ENCODE measurements at places on chromosomes 7 and 10.

DNA sequence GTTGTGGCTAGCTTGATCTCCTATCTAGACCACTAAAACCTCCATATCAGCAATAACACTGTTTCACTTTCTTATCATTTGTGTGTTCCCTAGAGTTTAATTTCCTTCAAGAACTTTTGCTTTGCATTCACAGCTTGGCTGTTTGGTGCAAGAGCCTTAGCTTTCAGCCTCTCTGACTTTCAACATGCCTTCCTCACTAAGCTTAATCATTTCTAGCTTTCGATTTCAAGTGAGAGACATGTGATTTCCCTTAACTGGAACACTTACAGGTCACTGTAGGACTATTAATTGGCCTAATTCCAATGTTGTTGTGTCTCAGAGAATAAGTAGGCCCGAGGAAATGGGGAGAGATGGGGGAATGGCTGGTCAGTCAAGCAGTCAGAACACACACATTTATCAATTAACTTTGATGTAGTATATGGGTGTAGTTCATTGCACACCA is 10.6 kb upstream of the BPGM start:
- DNase-seq, result no peak

GRCh38 chr10:73648975-73649829 is 6.6 kb downstream of the SYNPO2L start:
- no peak for DNase-seq

DNA sequence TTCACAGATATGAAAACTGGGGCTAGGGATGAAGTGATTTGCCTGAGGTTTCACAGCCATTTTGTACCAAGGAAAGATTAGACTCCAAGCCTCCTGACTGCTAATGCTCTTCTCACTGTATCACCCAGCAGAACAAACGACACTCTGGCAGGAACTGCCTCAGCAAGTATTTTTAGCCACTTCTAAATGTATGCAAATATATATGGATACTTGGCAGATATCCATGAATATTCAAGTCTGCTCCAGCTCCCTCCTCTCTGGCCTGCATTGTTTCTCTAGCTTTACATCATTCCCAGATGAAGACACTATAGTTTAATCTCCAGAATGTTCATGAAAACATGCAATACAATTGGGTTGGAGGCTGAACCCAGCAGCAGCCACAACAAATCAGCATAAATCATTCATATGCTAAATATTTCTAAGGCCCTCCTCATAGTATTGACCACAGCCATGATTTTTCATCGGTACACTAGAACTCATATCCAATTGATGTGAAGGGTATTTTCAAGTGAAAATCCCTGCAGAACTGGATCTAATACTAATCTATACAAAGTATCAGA is 65.5 kb downstream of the HPSE2 start:
- no peak for DNase-seq

GRCh38 chr10:104416-104815 is 30.8 kb upstream of the ZMYND11 start:
- no peak for DNase-seq

GRCh38 chr10:58851606-58852005 is 324.8 kb upstream of the PHYHIPL start:
- no peak for DNase-seq

DNA sequence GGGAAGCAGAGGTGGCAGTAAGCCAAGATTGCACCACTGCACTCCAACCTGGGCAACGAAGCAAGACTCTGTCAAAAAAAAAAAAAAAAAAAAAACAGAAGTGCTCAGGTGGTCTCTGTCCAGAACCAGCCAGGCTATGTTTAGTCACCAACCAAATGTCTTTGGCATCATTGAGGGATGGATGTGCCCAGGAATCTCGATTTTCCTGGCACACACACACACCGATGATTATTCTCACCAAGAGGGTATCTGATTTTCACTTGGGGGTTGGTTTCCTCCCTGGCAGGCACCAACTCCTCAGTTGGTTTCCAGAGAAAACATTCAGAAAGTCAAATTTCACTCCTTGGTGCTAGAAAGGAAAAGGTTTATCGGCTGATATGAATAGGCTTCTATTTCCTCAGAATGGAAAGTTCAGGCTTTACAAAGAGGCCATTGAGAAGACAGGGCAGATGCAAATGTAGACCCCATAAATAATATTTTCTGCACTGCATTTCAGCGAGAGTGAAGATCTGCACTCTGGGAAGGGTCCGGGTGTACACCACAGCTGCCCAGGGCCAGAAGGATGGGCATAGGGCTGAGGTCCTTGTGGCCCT is 154.8 kb downstream of the TNS3 start:
- no peak for DNase-seq

DNA sequence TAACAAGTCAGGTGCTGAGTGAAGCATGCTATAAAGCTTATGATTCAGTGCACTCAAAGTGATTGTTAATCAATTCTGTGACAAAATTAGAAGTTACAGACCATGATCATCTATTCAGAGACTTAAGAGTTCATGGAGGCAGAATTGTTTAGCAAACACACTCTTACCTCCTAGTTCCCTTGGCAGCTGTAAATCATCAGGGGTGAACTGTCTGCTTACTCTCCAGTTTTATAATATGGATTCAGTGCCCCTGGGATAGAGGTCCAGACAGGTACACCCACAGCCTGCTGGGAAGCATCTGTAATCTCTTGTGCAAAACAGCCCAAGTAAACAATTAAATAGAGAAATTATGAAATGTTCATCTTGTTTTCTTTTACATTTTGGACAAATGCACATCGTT is 835.0 kb upstream of the COBL start:
- no peak for DNase-seq

DNA sequence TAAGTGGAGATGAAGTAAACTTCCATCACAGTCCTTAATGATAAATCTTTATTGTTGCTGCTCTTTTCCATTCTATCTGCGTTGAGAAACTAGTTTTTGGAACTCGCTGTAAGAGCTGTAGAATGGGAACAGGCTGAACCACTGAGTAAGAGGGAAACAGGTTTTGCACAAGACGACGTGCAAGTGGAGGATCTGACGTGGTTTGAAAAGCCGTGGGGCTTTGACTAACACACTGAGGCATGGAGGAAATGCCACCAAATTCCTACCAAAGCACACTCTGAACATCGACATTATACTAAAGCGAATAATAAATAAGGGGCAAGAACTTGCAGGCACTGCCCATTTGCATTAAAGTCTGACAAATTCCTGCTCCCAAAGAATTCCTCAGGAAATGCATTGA is 160.6 kb downstream of the KLF6 start:
- no peak for DNase-seq

DNA sequence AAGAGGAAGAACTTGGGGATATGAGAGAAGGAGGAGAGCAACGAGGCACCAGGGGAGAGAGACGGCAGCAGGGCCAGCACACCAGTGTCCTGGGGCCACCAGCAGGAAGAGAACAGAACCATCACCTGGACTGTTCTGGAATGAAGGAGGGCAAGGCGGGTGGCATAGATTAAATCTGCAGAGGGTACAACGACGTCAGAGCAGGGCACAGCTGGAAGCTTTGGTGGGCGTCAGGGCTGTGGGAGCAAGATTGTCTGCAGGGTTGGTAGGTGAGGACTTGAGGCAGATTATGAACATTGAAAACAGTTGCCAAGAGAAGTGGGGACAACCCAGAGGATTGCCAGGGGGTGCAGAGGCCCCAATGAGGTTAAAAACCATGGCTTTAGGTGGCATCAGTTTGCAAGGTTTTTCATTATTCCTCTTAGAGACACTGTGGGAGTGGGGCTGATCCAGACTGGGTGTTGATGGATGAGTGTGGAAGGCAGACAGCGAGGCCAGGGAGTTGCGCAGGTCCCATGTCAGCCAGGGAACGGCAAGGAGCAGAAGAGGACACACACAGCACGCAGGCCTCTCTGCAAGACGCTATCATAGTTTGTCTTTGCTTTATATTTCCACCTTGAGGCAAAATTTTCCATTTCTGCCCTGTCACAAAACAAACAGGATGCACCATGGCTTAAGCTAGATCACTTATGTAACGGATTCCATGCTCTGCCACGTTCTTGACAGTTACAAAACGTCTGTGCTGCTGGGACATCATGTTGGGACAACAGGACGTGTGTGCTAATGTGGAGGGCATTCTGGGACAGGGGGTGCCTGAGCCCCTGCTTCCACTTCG is 52.5 kb upstream of the LEP start:
- DNase-seq, result no peak

- no peak for DNase-seq
These were observed 282.7 kb downstream of the HTR7 start for GRCh38 chr10:90575125-90575524.

DNA sequence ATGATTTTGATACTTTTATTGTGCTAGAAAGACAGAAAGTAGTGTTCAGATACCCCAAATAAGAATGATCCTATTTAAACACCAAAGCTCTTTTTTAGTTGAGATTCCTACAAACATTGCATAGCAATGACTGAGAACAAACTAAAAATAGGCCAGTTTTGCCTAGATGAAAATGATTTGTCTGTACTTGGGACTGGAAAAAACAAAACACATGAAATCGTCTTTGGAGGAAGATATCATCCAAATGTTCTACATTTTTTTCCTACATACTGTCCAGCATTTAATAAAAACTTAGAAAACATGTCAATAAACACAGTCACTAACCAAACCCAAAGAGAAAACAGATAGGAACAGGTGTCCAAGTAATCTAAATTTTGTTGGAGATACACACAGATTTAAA is 111.6 kb upstream of the MEOX2 start:
- DNase-seq, result no peak

DNA sequence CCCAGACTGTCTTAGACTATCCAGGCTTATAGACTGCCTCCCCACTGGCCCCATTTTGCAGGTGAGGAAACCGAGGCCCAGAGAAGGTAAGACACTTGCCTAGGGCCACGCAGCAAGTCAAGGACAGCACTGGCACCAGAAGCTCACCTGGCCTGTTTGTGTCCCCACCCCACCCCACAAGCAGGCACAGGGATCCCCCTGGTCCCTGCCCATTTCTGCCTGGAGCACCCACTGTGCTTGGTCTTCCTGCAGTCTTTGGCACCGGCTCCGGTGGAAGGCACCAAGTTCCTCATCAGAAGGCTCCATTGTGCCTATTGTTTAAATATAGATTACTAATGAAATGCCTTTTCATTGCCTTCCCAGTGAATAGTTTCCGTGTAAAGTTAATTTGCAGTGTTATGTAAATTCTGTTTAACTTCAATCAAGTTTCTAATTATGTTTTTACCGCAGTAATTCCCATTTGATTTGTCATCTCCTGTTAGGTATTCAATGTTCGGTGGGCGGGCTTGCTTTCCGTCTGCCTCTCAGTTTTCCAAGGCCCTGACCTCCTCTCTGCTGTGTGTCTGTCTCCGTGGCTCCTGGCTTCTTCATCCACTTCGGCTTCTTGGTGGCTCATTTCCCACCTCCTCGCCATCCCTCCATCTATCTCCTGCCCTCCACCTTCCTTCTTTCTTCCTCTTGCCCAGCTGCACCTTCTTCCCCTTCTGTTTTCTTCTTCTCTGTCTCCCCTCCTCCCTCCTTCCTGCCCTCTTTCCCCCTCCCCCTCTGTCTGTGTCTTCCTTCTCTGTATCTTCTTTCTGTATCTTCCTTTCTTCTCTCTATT is 75.8 kb downstream of the ZMIZ1 start:
- DNase-seq, result no peak

- DNase-seq, result no peak
These were observed 8.0 kb downstream of the CALHM3 start for GRCh38 chr10:103470761-103471653.

- peak; percentile 43 for DNase-seq
These were observed 40.9 kb downstream of the ARL5B start for GRCh38 chr10:18699849-18700840.

GRCh38 chr10:20709708-20710107 is 187.4 kb downstream of the NEBL start:
- DNase-seq, result peak; percentile 83

DNA sequence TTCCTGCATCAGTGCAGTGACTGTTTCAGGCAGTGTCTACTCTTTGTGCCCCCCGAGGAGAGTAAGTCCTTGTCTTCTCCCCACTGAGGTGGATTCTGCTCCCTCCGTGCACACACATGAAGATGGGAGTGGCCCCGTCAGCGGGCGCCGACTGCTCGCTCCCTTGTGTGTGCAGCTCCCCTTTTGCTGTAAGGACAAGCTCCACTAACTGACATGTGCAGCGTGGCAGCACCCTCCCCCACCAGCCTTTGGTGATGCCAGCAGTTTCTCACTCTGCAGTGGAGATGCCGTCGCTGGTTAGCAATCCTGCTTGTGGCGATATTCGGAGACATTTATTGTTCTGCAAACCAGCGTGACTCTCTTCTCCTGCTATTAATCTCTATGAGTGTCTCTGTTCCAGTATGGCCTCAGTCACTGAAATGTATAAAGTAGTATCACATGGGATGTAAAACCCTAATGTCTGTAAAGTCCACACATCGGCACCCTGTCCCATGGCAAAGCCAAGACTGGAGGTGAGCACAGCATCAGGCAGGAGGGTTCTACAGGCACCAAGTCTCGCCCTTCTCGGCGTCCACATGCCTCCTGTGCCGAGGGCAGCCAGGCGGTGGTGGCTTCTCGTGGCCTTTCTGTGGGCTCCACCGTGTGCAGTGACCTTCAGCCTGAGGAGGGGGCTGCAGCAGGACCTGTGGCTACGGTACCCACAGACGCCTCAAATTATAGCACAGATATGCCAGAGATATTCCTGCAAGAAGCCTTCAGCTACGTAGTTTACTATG is 202.7 kb downstream of the EBF3 start:
- DNase-seq, result no peak

- no peak for DNase-seq
These were observed 74.4 kb upstream of the PAX2 start for GRCh38 chr10:100670828-100671479.

- DNase-seq, result no peak
These were observed 34.3 kb upstream of the EN2 start for GRCh38 chr7:155423337-155424285.

DNA sequence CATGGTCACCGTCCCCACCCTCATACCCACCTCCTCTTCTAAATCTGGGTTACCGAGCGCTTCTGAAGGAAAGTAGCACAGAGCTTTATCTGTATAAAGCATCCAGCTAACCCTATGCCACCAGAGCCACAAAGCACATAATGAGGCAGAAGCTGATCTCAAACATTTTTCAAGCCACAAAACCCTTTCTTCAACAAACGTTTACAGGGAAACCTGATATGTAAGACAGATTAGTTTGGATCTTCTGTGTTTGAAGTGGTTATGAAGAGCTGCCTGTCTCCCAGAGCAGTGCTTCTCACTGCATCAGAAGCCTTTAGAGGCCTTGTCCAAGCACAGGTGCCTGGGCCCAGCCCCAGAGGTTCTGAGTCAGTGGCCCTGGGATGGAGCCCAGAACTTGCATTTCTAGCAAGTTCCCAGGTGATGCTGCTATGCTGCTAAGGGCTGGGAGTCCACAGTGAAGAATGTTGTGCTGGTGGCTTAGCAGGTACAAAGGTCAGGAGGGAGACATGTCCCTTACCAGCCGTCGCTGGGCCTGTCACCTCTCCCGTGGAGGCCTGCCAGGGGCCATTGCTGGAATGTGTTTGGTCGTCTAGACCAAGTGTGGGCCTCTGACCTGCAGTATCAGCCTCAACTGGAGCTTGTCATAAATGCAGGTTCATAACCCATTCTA is 90.4 kb downstream of the TAF3 start:
- no peak for DNase-seq

Measured in NCI-H146 (cell line).